Fibroblast of mammary gland (primary cell): ENCODE measurements at places on chromosomes 5 and 9.

GRCh38 chr5:84480873-84481637 lies 96.4 kb upstream of the EDIL3 start:
- DNase-seq = no peak

GRCh38 chr5:139419226-139420192 lies 15.6 kb upstream of the SPATA24 start:
- DNase-seq = no peak

DNA sequence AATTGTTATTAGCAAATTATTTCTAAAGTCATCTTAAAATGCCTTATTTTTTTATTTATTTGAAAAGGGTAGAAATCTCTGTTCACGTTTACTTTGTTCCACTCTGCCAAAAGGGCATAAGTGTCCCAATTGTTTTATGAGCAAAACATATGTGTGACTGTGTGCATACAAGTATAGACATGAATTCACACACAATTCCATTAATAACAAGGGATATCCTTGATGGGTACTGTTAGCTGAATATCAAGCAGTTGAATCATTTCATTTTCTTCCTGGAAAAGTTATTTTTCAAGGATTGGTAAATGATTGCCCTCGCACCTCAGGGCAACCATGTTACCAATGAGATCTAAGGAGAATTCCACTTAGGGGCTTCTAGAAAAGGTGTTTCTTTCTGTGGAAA lies 92.1 kb upstream of the TAF11L2 start:
- DNase-seq = no peak

GRCh38 chr5:19322716-19323485 lies 665.1 kb downstream of the CDH18 start:
- DNase-seq = no peak

DNA sequence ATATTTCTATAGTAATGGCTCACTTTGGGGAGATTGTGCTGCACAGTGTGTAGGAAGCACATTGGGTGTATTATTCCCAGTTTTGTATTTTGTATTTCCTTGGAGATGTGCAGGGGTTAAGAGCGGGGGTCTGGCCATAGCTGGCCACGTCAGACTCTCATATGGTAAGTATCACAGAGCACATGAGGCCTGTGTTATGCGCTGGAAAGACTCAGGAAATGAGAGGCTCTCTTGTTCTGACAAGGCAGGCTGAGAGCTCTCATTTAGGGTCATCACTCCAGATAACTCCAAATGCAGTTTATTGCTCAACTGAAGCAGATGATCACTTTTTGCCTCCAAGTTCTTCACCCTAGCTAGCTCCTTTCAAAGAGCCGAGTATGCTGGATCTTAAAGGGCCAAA lies 205.7 kb downstream of the NTRK2 start:
- no peak for DNase-seq

- DNase-seq = no peak
These were observed 38.0 kb upstream of the XPA start for GRCh38 chr9:97735070-97735600.

DNA sequence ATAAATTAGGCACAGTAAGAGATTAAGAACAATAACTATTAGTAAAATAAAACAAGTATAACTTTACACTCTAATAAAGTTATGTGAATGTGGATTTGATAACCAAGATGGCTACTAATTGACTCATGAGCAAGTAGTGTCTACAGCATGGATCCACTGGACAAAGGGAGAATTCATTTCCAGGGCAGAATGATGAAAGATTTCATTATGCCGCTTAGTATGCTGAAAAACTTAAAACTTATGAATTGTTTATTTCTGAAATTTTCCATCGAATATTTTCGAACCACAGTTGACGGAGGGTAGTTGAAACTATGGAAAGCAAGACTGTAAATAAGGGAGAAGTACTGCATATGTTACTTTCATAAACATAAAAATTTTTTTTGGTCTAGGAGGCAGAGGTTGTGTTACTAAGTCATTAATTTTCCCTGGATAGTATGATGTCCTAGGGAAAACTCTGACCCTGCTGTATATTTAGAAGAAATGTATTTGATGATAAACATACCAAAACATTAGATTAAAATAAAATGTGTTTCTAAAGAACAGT lies 24.9 kb upstream of the TARS1 start:
- DNase-seq = no peak

- no peak for DNase-seq
These were observed 429.7 kb downstream of the CDH10 start for GRCh38 chr5:24215114-24215513.
